Prostate gland (tissue), 2 donors: ENCODE measurements at places on chromosomes 16 and 17. TPM values are rescaled to one million over a fixed set of nuclear protein-coding genes. Genes with fewer than 3 reads are reported as not detected.

Gene KRTAP16-1
- not detected for total RNA-seq

DNA sequence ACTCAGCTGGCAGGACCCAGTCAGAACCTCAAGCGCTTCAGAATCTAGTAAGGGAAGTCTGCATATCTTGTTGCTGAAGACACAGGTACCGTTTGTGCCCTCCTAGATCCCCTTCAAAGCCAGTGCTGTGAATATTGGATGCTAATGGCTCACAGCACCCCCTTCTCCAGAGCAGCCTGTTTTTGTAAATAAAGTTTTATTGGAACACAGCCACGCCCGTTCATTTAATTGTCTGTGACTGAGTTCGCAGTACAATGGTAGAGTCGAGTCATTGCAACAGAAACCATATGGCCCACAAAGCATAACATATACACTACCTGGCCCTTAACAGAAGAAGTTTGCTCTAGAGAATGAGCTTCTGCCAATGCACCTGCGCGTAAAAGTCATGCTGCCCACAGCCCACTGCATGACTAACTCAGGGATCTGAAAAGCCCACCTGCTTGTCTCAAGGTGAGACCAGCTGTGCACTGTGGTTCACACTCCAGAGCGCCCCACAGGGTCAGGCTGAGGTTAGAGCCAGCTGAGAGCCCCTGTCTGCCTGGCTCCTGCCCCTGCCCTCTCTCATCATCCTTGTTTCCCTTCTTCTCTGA lies 48.8 kb downstream of the AIPL1 start:
- H3K27ac ChIP-seq: no peak overlapping the region
- no peaks in the 10 kb centered on the region for H3K36me3 ChIP-seq
- no peak for DNase-seq
- H3K4me3 ChIP-seq: no peak overlapping the region

- H3K4me3 ChIP-seq: no peak overlapping the region
- H3K36me3 ChIP-seq: no peaks in the 10 kb centered on the region
- H3K27ac ChIP-seq: peak overlapping the region; percentile 86
- no peaks in the 10 kb centered on the region for H3K27me3 ChIP-seq
- peak; percentile 73 for DNase-seq
Measured at GRCh38 chr16:17313085-17313611, 157.6 kb downstream of the XYLT1 start.

DNA sequence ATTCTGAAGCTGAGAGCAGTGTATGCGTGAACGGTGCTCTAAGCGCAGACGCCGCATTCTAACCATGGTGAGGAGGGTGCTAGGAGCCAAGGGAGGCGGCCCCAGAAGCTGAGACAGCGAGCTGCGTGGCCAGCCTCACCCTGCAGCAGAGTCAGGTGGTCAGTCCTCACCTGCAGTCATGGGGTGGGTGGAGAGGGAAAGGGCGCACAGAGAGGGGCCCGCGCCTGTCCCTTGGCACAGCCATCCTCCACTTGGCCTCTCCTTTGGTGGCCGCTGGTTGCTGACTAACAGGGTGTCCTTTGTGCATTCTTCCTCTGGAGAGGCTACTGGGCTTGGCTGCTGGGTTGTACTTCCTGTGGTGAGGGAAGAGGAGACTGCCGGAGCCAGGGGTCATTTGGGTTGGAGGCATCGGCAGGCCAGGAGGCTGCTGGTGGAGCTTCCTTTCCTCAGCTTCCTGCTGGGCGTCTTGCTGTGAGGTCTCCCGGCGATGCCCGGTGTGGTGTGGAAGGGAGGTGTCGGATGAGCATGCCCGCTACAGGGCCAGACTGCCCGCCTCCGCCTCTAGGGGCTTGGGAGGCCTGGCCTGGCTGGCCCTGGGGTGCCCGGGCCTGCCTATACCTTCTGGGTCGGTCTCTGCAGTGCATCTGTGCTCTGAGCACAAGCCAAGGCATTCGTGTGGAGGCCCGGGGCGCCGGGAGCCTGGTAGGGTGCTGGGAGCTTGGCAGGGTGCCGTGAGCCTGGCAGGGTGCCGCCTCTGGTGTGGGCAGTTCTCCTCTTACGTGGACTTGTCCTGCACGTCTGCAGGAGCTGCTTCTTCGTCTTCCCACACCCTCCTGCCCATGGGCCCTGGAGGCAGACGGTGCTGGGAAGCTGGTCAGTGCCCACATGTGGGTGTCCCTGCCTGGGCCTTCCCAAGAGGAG lies 17.4 kb downstream of the RNF213 start:
- H3K27ac ChIP-seq: peak overlapping the region; percentile 2
- H3K4me3 ChIP-seq: no peak overlapping the region
- H3K36me3 ChIP-seq: no peaks in the 10 kb centered on the region

GRCh38 chr16:3789375-3790099 lies 72.2 kb upstream of the TRAP1 start:
- no peak for DNase-seq
- H3K4me1 ChIP-seq: peaks cover 2% of the 10 kb centered on the region
- H3K4me3 ChIP-seq: no peak overlapping the region
- H3K36me3 ChIP-seq: no peaks in the 10 kb centered on the region
- H3K27ac ChIP-seq: no peak overlapping the region

- H3K4me1 ChIP-seq: no peaks in the 10 kb centered on the region
- no peaks in the 10 kb centered on the region for H3K27me3 ChIP-seq
- H3K36me3 ChIP-seq: peaks cover 7% of the 10 kb centered on the region
- H3K27ac ChIP-seq: no peak overlapping the region
- H3K4me3 ChIP-seq: no peak overlapping the region
- no peak for DNase-seq
Measured at GRCh38 chr16:50791522-50791921, 49.6 kb downstream of the CYLD start.

DNA sequence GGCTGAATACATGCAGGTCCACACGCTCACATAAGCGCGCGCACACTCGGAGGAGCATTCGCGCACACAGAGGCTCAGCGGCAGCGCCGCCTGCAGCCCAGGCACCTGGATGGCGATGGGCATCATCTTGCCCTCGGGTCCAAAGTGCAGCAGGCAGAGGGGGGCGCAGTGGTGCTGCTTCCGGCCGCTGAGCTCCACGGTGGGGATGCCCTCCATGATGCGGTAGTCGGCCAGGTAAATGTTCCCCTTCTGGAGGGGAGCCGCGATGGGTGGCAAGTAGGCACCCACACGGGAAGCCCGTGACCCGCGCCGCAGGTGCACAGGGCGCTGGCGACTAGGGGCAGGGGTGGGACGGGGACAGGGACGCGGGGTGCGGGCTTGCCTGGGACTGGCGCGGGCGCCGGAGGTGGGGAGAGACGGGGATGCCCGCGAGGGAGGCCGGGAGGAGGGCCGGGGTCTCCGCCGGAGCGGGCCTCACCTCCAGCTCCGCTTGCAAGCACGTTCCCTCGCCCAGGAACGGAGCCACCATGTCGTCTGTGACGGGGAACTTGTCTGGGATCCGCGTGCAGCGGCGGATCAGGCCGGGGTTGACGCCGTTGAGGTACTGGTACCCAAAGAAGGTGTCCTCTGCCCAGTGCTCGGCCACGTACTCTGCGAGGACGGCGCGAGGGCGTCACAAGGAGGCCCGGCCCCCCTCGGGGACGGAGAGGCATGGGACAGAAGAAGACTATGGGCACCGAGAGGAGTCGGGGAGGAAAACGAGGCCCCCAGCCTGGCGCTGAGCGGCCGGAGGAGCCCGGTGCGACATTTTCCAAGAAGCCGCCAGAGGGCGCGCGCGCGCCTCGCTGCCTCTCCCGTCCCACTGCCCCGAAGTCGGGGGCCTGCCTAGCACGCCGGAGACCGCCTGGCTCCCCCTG lies 8.0 kb downstream of the ALOX12B start:
- H3K27ac ChIP-seq: peak overlapping the region; percentile 56
- H3K4me1 ChIP-seq: no peaks in the 10 kb centered on the region
- H3K4me3 ChIP-seq: peak overlapping the region; percentile 28
- no peaks in the 10 kb centered on the region for H3K27me3 ChIP-seq
- DNase-seq: no peak

DNA sequence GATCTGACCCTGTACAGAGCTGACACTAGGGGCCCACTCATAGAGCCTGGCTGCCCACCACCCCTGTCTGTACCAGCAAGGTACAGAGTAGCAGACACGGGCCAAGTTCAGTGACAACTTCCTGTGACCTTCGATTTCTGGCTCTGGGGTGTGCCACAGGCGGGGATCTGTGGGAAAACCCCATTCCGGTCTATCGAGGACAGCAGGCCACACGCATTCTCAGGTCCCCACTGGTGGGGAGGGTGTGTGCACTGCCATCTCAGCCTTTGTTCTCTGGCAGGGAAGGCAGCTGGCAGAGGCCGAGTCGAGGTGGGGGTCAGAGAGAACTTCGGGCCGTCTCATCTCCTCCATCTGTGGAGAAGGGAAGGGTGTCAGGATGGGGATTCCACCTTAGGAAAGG lies 10.0 kb downstream of the NLE1 start:
- DNase-seq: no peak
- no peak overlapping the region for H3K27ac ChIP-seq
- H3K27me3 ChIP-seq: no peaks in the 10 kb centered on the region
- no peaks in the 10 kb centered on the region for H3K36me3 ChIP-seq
- no peak overlapping the region for H3K4me3 ChIP-seq

DNA sequence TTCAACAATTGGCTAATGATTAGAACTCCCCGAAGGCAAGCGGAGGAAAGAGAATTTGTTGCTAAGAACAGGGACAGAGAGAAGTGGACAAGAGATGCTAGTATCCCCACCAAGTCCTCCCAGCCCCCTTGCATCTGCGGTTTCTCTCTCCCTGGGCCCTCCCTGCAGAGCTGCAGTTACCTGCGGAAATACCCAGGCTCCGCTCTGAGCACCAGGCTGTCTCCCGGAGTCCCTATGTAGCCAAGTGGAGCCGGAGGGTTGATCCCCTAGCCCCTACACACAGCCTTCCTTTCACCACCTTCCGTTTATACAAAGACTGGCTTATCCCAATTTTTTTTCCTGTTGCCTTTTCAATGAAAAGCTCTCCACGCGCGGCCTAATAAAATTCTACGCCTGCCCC lies 834.4 kb downstream of the KCNJ2 start:
- H3K27me3 ChIP-seq: no peaks in the 10 kb centered on the region
- H3K36me3 ChIP-seq: no peaks in the 10 kb centered on the region
- no peak for DNase-seq
- no peak overlapping the region for H3K27ac ChIP-seq
